ENCODE measurements at places on chromosomes 7 and 10. TPM values are rescaled to one million over a fixed set of nuclear protein-coding genes. Genes with fewer than 3 reads are reported as not detected.

Gene KEL
- 0.28 TPM for total RNA-seq

Gene SPOCK2
- 9.2 TPM for total RNA-seq

Gene C7orf25
- 5.4 TPM for total RNA-seq

Gene PDZD7
- total RNA-seq, result 0.16 TPM

DNA sequence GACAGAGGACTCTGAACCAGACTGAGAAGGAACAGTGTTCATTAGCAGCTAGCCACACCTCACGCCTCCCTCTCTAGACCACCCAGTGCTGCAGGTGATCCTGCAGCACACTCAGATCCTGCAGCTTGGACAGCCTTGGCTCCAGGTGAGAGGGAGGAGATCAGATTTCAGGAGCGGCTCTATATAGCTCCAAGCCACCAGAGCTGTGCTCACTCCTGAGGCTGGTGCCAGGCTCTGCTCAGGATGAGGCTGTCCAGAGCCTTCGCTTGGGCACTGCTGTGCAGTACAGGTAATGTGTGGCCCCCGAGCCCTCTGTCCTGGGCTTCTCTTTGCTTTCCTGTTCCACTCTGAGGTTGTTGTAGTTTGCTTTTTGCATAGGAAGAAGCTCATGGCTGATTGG, 42.4 kb downstream of the C10orf120 start:
- peak; percentile 42 for DNase-seq

DNA sequence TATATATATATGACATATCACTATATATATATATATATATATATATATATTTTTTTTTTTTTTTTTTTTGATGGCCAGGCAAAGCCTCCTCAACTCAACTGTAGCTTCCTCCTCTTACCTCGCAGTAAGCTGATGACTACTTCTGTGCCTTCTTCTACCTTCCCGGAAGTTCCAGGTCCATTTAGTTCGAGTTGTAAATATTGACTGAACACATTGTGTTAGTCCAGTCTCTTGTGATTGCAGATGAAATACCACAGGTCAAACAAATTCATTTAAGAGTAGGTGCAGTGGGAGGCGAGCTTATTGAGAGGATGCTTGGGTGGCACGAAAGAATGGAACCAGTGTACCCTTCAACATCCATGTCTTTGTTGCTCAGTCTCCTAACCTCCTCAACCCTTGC, 144.6 kb downstream of the ST7 start:
- DNase-seq, result no peak

GRCh38 chr7:17266565-17266964, 31.9 kb upstream of the AHR start:
- DNase-seq, result no peak

DNA sequence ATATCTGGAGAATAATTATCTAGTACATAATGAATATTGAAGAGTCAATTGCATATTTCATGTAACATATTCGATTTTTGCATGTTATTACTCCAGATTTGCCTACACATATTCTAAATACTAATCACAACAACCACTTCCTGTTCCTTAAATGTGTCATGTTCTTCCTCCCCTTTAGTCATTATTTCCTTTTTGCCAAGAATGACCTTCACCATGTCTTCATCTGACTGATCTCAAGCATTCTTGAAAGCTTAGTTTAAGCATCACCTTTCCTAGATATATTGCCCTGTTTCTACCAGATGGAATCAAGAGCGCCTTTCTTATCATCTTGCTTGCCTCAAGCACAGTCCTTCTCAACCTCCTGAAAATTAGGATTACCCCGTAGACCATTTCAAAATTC, 23.5 kb upstream of the MEOX2 start:
- no peak for DNase-seq

DNA sequence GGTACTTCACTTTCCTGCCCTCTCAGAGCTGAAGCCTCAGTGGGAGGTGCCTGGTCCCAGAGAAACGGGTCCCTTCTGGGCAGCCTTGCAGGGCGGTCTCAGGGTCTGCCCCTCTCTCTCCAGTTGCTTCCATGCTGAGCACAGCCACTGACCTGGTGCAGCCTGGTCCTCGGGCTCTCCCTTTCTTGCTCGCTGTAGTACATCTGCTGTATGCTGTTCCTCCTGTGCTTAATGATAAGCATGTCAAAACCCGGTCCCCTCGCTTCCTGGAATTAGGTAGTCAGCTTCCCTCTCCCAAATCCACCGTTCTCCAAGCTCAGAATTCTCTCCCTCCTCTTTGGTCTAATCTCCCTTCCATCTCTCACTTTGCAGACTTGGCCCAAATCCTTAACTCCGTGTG, 11.0 kb upstream of the HPS1 start:
- DNase-seq, result no peak

DNA sequence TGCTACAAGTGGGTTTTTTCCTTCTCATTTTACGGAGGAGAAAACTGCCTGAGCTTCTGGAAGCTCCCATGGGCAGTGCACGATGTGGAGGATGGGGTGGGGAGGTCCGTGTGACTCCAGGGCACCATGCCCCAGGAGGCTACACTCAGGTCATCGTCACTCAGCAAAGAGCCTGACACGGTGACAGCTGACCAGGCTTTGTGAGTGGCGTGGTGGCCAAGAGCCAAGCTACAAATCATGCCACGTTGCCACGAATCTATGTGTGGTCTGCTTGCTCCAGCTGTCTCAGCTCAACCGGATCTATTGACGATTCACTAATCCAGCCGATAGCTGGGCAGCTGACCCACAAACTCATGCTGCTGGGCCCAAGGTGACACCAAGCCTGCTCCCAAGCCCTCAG, 27.6 kb upstream of the C10orf71 start:
- DNase-seq, result no peak

- DNase-seq, result peak; percentile 71
These were observed 55.9 kb downstream of the UPF2 start for GRCh38 chr10:11986593-11987216.

- DNase-seq, result peak; percentile 39
These were observed 17.1 kb upstream of the CPA1 start for GRCh38 chr7:130363026-130363847.

DNA sequence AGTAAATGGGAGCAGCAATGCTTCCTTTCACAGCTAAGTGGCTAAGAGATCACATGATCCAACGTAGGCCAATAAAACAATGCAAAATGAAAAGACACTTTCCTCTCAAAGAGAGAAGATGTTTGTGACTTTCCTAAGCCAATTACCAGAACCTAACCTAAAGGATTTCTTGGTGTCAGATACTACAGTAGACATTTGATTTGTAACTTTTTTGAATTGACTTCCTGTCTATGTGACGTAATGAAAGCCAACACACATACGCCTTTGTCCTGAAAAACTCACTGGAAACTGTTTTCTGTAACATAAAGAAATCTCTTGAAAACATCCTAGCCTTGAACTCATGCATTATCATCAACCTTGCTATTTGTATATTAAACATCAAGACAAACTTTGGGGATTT, 417.1 kb downstream of the GPAM start:
- no peak for DNase-seq

DNA sequence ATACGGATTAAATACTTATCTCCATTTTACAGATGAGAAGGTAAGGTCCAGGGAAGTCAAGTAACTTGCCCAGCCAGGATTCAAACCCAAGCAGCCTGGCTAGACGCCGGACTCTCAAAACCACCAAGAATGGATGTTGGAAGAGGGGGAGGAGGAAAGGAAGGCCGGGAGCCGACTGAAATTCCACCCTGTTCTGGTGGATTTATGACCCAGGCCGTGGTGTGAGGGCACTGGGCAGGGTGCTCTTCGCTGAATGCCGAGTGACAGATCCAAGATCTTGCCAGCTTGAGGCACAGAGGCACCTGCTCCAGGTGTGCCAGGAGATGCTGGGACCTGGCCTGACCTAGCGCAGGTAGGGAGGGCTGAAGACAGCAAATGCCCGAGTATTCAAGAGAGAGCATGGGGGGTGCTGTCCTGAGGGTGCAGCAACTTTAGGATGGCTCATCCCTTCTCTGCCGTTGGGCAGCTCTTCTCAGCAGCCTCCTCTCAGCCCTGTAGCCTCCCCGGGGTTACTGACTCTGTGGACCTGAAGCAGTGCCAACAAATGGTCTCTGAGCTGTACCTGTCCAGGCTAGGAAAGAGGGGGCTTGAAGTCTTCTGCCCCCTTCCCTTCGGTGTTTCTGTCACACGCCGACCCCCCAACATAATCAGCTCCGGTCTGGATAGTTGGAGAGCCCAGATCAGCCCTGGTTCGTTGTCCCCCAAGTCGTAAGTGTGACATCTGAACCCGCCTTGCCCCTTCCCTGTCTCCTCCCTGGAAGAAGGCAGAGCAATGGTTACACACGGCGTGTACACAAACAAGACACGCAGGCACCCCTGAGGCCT, 713 bp downstream of the LOXL4 start:
- DNase-seq, result no peak

- no peak for DNase-seq
These were observed 99.0 kb downstream of the KIAA1217 start for GRCh38 chr10:24307696-24308485.

DNA sequence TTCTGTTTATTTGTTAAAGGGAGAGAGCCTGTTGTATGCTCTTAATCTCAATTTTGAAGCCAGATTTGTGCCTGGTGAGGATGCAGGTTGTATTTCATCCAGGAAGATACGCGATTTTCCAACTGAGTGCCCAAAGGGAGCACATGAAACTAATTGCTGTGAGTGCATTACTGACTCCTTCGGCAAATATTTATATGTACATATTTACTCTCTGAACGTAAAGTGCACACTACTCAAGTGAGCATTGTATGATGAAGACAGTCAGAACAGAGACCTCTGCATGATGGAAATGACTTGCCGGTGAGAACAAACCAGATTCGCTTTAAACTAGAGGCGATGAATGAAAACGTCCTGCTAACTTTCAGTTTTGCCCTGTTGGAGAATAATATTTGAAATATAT, 130.1 kb downstream of the MALRD1 start:
- no peak for DNase-seq

GRCh38 chr10:44898665-44899064, 12.5 kb upstream of the TMEM72 start:
- DNase-seq, result no peak
